Osteoblast (primary cell): ENCODE measurements at places on chromosomes 3 and 15. TPM values are rescaled to one million over a fixed set of nuclear protein-coding genes. Genes with fewer than 3 reads are reported as not detected.

The RPN1 gene
- total RNA-seq = 467 and 473 TPM in 2 replicates

DNA sequence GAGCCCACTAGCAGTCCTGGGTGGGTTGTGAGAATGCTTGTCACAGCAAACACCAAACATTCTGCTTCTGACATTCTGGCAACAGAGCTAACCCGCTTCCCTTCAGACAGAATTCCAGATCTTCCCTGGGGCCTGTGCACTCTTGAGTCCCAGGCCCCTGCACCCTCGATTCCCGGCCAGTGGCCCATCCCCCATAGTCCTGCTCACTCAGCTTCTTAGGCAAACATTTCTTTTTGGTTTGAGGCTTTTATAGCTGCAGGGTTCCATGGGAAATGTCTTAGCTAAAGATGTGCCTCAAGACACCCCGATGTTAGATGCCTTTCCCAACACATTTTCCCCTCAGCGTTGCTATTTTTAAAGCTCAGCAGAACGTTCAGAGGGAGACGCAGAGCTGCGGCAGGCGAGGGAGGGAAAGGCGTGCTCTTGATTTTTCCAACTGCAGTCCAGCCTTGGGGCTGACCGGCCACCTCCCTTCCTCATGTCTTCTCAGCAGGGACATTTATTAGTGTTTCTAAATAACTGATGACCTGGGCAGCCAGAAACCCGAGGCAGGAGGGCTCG, 35.2 kb downstream of the ABTB1 start:
- DNase-seq = no peak

DNA sequence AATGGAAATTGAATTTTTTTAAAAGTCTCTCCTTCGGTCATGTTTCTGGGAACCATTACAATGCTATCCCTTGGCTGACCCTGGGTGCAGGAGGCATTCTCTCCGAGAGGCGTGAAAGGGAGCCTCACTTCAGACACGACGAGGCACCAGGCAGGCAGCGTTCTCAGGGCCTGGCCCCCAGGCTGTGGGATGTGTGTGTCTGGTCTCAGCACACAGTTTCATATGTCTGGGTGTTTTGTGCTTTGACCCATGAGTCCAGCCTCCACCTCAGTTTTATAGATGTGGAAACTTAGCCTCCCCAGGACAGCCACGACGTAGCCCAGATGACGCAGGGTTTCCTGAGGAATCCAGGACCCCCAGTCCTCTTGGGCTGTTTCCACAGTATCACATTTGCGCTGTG, 34.0 kb downstream of the FGD5 start:
- no peak for DNase-seq

GRCh38 chr15:80620141-80620540, 75.0 kb upstream of the ABHD17C start:
- no peak for DNase-seq

DNA sequence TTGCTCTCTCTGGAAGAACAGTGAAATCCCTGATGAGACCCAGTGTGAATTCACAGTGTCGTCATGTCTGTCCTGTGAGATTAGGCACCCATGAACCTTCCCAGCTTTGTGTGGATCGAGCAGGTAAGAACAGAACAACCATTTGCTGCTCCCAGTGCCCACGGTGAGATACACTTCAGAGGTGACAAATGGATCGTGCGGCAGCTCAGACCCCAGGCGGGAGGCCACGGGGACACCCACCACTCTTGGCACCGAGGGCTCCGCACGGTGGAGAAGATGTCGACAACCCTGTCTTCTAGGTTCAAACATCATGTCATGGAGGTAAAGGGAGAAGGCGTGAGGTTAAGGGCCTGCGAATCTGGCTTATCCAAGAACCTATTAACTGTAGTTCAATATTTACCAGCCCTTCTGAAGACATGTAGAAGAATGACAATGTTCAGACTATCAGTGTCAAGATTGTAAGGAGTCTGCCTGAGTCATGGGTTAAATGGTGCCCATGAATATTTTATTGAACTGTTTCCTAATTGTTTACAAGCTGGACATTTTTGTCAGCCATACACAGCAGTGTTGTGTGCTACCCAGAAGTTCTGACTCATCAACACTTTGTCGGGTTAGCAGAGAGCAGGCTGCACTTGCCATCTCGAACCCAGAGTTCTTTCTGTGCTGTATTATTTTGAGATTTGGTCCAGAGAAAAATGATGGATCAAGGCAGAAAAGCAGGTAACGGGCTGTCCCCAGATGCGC, 15.5 kb upstream of the PCSK6 start:
- peak; percentile 23 for DNase-seq

The CDV3 gene
- 154 and 166 TPM in 2 replicates for total RNA-seq

The CCR8 gene
- not detected in 2 replicates for total RNA-seq

- no peak for DNase-seq
These were observed 353.1 kb downstream of the MECOM start for GRCh38 chr3:169310184-169310939.

DNA sequence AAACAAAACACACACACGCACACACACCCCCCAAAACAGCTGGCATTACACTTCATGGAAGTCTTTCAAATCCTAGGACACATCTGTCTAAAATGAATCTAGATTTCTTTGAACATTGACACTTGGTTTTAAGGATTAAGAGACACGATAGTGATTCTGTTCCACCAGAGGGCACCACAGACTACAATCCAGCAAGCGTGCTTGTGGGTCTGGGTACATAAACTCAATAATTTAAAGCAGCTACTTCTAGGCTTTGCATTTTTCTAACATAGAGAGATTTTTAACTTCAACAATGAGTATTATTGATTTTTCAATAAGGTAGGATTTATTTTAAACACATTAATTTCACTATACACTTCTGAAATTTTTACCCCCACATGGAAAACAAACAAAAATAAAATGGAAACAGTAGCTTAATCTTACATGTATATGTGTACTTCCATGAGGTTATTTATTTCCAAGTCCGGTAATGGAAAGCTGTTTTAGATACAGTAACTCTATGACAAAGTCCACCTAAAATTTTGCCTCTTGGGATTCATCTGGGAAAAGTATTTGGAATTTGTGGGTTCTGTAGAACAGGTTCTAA, 564.0 kb upstream of the TGFBR2 start:
- peak; percentile 19 for DNase-seq

DNA sequence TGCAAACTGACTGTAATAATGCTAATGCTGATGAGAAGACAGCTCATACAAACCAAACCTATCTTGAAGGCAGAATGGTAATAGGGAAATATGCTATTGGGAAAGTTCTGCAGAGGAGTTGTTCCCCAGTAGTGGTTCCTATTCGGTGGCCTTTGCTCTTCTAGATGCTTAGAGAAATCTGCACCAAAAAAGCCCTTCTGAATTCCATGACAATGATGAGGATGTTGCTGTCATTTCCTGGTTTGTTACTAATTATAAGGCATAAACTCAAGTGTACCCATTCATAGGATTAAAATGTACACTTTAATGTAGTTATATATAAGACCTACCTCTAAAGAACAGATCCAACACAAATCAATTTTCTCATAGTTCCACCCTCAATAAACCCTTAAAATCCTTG, 30.1 kb downstream of the TOMM70 start:
- DNase-seq = no peak

- DNase-seq = no peak
These were observed 66.0 kb downstream of the STAC start for GRCh38 chr3:36446276-36446675.

GRCh38 chr15:34721802-34722438, 32.9 kb downstream of the GJD2 start:
- no peak for DNase-seq

The TM4SF4 gene
- total RNA-seq = under 0.01 TPM in 1 of 2 replicates, not detected in the other

DNA sequence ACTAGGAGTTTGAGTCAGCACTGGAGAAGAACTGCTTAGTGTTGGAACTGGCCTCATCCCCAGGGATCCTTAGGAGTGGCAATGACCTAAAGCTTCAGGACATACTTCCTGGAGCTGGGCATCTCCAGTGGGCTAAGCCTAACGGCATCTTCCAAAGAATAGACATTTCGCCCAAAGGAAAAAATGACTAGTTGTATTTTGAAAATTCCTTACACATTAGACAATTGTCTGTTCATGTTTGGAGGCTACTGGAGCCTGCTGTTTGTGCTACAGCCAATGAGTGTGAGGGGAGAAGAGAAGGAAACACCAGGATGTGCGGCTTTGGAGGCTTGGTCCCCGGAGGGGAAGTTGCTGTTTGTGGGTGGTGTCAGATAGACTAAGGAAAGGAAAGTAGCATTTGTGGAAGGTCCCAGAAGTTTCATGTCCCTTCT, 77.6 kb downstream of the POLR2M start:
- DNase-seq = no peak
